Subcutaneous preadipocyte (primary cell): ENCODE measurements at places on chromosomes 13 and 19. TPM values are rescaled to one million over a fixed set of nuclear protein-coding genes. Genes with fewer than 3 reads are reported as not detected.

The SULT2A1 gene
- total RNA-seq = not detected in 2 replicates

The ZNF625 gene
- total RNA-seq = 5.9 and 6.5 TPM in 2 replicates

The CHMP2A gene
- total RNA-seq = 80.5 and 113 TPM in 2 replicates

The KLK12 gene
- total RNA-seq = not detected in 2 replicates

The C13orf46 gene
- total RNA-seq = under 0.01 and 0.39 TPM in 2 replicates

The CPAMD8 gene
- total RNA-seq = 0.20 and 0.73 TPM in 2 replicates

The OR1I1 gene
- not detected in 2 replicates for total RNA-seq

The FCAR gene
- not detected in 2 replicates for total RNA-seq

The CEACAM21 gene
- total RNA-seq = not detected in 2 replicates

The ZNF563 gene
- 2.0 and 2.2 TPM in 2 replicates for total RNA-seq

The TRPM4 gene
- total RNA-seq = 14.1 and 14.3 TPM in 2 replicates

The CEACAM3 gene
- not detected in 2 replicates for total RNA-seq

The FAM124A gene
- total RNA-seq = 1.4 and 1.8 TPM in 2 replicates

The LGALS4 gene
- total RNA-seq = not detected in 2 replicates

The C19orf44 gene
- 4.9 and 5.9 TPM in 2 replicates for total RNA-seq

The GRIN2D gene
- total RNA-seq = 0.37 and 0.78 TPM in 2 replicates

The ZNF649 gene
- 5.5 and 6.5 TPM in 2 replicates for total RNA-seq

The ATP8A2 gene
- under 0.01 TPM in 1 of 2 replicates, not detected in the other for total RNA-seq

The SLC5A5 gene
- not detected in 2 replicates for total RNA-seq

The CD209 gene
- total RNA-seq = not detected in 2 replicates

The MYO1F gene
- total RNA-seq = 0.20 and 0.73 TPM in 2 replicates

The APOC1 gene
- 2.3 and 7.3 TPM in 2 replicates for total RNA-seq

The COL4A2 gene
- 138 and 142 TPM in 2 replicates for total RNA-seq

The FFAR2 gene
- not detected in 2 replicates for total RNA-seq

The ZNF610 gene
- total RNA-seq = 0.78 and 2.9 TPM in 2 replicates

The PSG2 gene
- total RNA-seq = not detected in 2 replicates

The PTH2 gene
- total RNA-seq = not detected in 2 replicates

The ZNF726 gene
- total RNA-seq = 2.9 and 6.5 TPM in 2 replicates

The ATCAY gene
- total RNA-seq = not detected in 2 replicates

The NUMBL gene
- total RNA-seq = 30.7 and 45.9 TPM in 2 replicates

The EXOC3L2 gene
- total RNA-seq = 0.20 TPM in 1 of 2 replicates, not detected in the other

The GPR4 gene
- under 0.01 TPM in 1 of 2 replicates, not detected in the other for total RNA-seq

The ZNF540 gene
- total RNA-seq = 0.20 TPM in 1 of 2 replicates, not detected in the other

The CRX gene
- not detected in 2 replicates for total RNA-seq

The GAPDHS gene
- under 0.01 TPM in 1 of 2 replicates, not detected in the other for total RNA-seq

The OR7A5 gene
- total RNA-seq = not detected in 2 replicates

The SIAH3 gene
- total RNA-seq = not detected in 2 replicates

The IGSF23 gene
- total RNA-seq = not detected in 2 replicates

The CYP4F11 gene
- total RNA-seq = not detected in 2 replicates
